ENCODE measurements at places on chromosomes 11 and 22.
A peak's percentile ranks its signal among the peaks of the same experiment; 100 is the strongest.

GRCh38 chr11:125952973-125953372 lies 7.1 kb downstream of the VSIG10L2 start:
- DNase-seq = no peak

GRCh38 chr11:106271686-106272085 lies 194.2 kb downstream of the AASDHPPT start:
- DNase-seq = peak; percentile 11

GRCh38 chr22:17872471-17872870 lies 98.2 kb upstream of the BID start:
- peak; percentile 97 for DNase-seq

DNA sequence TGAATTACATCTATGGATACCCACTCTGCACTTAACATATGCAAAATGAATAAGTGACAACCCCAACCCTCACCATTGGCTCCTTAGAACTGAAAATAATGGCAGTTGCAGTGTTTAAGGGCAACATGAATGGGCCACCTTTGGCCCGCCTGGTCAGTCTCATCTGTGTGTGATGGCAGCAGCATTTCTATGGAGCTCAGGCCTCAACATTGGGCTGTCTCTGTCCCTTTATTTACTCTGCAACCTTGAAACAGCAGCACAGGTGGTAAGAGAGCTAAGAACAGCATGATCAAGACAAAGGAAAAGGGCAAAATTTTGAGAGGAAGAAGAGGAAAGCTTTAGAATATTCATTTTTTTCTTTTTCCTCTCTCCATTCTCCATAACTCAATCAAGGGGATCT lies 38.3 kb upstream of the TMEM135 start:
- no peak for DNase-seq

- peak; percentile 79 for DNase-seq
Observed at GRCh38 chr11:112652786-112653390, 308.3 kb upstream of the NCAM1 start.

- no peak for DNase-seq
Observed at GRCh38 chr11:64360448-64360921, 1.5 kb downstream of the RPS6KA4 start.

- peak; percentile 89 for DNase-seq
Observed at GRCh38 chr11:67045314-67045713, 11.3 kb upstream of the RHOD start.

GRCh38 chr22:22397875-22398524 lies 110.5 kb downstream of the ZNF280B start:
- DNase-seq = no peak

DNA sequence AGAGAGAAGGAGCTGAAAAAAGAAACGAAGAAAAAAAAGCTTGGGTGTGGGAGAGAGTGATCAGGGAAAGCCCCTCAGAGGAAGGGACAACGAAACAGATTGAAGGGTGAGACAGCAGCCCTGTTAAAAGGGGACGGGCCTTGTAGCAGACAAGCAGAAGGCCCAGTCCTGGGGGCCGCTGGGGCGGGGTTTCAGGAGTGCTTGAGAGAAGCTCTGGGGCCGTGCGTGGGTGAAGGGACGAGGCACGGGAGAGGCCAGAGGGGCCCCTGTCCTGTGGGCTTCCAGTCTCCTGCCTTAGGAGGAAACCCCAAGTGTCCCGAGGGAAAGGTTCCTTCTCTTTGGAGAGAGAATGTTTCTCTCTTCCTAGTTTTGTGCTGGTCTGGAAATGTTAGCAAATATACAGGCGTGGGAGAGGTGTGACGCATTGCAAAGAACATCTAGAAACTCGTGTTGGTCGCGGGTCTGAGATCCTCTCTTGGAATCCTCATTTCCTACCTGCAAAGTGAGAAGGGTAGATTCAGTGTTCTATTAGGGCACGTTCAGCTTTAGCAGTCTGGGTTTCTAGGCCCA lies 28.6 kb downstream of the ADAMTS15 start:
- DNase-seq = no peak

DNA sequence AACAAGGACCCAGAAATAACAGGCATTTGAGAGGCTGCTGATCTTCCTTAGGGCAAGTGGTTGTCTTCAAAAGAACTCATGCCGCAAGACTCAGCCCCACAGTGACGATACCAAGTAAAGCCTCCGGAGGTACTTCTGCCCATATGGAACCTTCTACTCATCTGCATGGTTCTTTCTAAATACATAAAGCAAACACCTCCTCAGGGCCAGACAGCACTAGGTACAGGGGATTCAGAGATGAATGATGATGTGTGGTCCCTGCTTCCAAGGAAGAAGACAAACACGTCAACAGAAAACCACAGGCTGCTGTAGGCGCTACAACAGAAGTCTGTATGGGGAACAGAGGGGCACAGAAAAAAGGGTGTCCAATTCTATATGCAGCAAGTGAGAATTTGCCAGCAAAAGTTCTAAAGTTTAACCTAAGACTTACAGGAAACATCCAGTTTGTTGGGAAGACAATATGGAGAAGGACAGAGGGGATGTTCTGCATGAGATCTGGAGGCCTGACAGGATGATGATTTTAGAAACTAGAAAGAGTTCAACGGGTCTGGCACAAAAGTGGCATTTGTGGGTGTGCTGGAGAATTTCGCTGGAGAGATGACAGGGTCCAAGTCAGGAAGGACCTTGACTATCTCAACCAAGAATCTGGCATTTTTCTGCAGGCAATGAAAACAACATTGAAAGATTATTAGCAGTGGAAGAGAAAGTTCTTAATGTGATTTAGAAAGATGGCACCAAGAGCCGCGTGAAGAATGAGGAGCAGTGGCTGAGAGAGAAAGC lies 23.7 kb downstream of the JAML start:
- DNase-seq = no peak

- no peak for DNase-seq
Observed at GRCh38 chr11:98625526-98625925, 395.2 kb upstream of the CNTN5 start.

GRCh38 chr11:59184691-59185339 lies 12.9 kb downstream of the DTX4 start:
- no peak for DNase-seq

DNA sequence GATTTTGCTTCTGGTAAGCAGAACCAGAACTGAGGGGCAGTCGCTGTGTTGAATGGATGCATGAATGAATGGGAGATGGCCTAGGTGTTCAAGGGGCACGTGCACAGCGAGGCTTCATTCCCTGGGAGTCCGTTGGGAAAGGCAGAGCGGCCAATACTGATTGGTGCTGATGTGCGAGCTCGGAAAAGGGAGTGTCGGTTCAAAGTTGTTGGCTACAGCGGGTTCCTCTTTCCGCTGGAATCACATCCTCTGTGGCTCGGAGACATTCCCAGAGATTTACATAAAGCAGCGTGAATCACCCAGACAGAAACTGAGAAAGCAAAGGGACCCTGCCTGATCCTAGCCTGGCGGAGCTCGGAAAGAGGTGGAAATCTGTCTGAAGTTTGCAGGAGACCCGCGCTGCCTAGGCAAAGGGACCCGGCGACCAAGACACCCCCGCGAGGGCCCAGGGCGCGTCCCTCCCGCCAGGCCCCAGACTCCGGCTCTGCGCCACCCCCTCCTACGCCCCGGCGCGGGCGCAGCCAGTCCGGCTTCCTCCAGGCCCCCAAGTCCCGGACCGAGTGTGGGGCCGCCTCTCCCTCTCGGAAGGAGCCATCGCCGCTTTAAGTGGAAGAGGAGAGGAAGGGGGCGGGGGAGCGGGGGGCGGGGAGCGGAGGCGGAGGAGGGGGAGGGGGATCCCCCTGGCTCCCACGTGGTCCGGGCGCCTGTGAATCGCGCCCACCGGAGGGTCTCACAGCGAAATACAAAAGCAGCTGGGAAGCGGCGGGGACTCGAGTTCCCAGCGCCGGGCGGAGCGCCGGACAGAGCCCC lies at the start of gene FJX1:
FJX1 (plus strand) TSS at position 774 of the 810 bp plus-strand sequence. CDS start 177 bp downstream, outside the sequence.
- peak; percentile 90 for DNase-seq

DNA sequence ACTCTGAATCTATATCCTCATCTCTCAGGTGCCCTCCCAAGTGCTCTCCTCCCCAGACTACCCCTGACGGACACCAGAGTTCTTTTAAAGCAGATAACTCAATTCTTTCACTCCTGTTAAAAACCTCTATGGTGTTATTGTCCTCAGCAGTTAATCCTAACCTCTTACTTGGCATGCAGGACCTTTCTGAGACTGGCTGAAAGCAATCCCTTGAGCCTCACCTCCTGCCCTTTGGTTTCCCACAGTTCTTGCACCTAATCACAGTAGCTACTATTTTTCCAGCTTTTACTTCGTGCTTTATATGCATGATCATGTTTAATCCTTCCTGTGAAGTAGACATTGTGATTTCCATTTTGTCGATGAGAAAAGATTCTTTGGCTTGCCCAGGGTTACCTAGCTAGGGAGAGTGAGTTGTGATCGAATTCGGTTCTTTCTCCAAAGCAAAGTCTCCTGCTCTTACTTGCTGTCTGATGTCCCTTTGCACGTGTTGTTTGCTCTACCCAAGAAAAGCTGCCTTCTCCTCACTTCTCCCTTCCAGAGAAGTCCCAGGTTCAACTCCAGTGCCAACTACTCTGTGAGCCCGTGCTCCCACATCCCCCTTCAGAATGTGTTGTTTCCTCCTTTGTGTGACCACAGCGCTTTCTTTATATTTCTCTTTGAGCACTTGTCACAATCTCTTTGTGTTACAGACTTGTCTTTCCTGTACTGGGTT lies 2.1 kb downstream of the UBE2L3 start:
- DNase-seq = no peak

- no peak for DNase-seq
Observed at GRCh38 chr11:76630600-76631281, 39.8 kb downstream of the LRRC32 start.

DNA sequence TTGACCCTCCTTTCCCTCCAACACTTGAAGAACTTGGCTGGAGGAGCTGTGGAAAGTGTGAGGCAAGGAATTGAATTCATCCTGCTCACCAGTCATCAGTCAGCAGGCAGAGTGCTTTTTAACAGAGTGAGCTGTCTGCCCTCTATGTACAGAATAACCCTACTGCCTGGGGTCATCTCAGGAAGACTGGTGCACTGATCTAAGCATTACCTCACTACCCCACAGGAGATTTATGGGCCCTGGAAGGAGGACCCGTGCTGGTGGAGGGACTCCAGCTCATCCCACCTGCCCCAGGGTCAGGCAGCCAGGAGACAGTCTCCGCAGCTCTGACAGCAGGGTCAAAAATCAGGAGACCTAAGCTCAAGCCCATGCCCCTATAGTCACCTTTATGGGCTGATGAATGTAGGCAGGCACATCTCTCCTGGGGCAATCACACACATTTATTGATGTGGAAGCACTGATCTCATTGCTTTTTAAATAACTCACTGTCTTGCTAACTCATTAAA lies 270.8 kb upstream of the SESN3 start:
- no peak for DNase-seq

DNA sequence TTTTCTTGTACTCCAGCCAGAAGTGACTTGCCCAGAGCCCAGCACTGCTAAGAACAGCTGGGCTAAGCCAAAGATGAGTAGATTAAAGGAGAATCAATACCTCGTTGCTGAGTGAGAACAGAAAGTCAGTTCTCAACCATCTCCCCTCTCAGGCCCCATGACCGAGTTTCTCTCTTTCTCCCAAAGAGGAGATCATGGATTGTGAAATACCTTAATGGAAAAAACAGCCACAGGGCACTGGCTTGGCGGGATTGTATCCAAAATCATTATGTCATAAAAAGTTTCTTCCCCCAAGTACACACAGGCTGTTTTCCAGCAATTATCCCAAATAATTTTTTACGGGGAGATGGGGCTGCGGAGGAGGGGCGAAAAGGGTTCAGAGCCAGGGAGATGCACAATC lies 111.8 kb upstream of the TMEM45B start:
- DNase-seq = peak; percentile 24

DNA sequence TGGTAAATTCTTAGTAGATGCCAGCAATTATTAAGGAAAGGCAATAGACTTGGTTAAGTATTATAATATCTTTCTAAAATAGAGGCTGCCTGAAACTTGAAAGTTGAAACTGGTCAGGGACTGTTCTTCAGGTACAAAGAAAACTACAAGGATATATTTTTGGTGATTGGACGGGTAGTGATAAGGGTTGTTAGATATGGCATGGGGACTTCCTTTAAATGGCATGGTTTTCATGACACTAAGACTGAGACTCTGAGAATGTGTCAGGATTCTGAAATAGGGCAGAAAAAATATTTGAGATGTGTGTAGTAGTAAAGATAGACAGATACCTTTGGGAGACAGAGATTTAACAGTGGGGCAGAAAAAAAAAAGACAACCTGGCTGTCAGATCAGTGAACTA lies 108.4 kb upstream of the SLC5A12 start:
- no peak for DNase-seq

DNA sequence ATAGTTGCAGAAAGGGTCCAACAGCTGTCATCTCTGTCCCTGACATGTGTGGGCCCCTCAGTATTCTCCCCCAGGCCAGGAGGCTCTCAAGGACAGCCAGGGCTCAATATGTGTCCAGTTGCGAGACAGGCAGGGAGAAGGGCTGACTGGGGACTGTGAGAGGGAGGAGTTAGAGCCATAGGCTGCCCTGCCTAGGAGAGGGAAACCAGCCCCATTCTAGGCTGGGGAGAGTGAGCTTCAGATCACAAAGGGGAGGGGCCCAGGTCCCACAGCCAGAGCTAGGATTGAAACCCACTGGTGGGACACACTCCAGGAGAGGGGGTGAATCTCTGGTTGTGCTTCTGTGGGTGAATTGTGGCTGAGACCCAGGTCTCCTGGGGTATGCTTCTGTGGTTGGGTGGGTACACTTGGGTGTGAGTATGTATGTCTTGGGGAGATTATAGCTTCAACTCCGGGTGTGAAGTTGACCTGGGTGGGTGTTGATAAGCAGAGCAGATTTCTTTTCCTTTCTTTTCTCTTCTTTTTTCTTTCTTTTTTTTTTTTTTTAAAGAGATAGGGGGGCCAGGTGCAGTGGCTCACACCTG lies 2.1 kb upstream of the CARNS1 start:
- no peak for DNase-seq

DNA sequence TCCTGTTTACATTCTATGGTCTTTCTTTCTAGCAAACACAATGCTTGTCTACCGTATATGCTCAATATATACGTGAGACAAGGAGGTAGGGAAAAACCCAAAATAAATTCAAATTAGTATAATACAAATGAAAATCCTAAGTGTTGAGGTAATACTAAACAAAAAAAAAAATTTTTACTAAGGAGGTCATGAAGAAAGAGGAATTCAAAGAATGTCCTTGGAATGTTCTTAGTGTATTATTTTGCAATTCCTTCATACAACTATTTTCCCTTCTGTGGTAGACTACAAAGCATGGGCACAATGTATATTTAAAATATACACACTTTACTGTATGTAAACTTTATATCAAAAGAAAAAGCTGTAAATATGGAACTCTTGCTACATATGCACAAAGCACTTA lies 36.4 kb downstream of the PIK3C2A start:
- no peak for DNase-seq

All from mammary epithelial cell (primary cell).